Activated T-cell treated with anti-CD3 and anti-CD28 coated beads for 1 hour (primary cell): ENCODE measurements at places on chromosomes 1 and 21.
A peak's percentile ranks its signal among the peaks of the same experiment; 100 is the strongest.

DNA sequence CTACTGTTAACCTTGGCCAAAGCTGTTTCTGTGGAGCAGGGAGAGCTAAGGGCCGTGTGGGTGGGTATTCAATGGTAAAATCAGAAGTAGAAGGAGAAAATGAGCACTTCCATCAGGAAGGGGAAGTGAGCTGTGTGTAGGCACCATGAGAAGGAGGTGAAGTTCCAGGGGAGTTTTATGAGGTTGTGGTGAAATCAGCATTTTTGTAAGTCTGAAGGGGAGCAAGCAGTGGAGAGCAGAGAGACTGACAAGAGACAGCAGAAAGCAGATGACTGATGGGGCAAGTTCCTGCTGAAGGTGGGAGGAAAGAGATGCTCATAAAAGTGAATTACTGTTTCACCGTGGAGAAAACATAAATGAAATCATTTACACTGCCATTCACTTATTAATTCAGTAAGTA is 2.7 kb upstream of the GPR88 start:
- no peak for DNase-seq

GRCh38 chr1:59375321-59376220 is 78.7 kb downstream of the FGGY start:
- no peak for DNase-seq

- DNase-seq, result no peak
These were observed 82.7 kb downstream of the HLCS start for GRCh38 chr21:36883532-36884486.

GRCh38 chr1:2337501-2337900 is 53.9 kb downstream of the MORN1 start:
- no peak for DNase-seq

DNA sequence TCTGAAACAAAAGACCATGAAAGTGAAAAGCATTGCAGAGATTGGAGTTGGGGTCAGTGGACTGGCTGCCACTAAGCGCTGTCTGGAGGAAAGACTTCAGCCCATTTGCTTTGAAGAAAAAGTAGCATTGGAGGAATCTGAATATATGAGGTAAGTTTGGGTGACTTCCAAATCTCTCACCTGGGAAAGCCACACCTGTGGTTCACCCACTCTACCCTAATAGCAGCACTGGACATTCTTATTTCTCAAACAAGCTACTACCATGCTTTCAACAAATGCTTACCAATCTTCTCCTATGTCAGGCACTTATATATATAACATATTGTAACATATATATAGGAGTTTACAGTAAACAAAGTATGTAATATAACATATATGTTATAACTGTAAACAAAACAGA is 76.0 kb upstream of the POGK start:
- no peak for DNase-seq

GRCh38 chr1:243575070-243575469 is 275.0 kb downstream of the AKT3 start:
- DNase-seq, result no peak

GRCh38 chr21:39341249-39341923 is 7.5 kb downstream of the HMGN1 start:
- no peak for DNase-seq

- DNase-seq, result no peak
These were observed 52.7 kb downstream of the DHRS3 start for GRCh38 chr1:12565094-12565965.

DNA sequence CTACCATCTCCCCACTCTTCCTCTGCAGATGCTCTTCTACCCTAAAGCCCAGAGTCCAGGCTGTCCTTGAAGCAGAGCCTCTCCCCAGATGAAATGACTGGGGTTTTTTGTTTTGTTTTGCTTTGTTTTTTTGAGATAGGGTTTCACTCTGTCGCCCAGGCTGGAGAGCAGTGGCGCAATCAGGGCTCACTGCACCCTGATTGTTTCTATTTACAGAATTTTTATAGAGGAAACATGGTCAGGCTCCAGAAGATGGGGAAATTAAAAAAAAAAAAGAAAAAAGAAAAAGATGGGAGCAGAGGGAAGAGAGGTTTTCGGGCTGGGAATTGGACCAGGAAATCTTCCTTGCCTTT is 43.7 kb upstream of the ZNF281 start:
- DNase-seq, result no peak

- no peak for DNase-seq
These were observed 4.1 kb downstream of the SEMA4A start for GRCh38 chr1:156157506-156157905.

DNA sequence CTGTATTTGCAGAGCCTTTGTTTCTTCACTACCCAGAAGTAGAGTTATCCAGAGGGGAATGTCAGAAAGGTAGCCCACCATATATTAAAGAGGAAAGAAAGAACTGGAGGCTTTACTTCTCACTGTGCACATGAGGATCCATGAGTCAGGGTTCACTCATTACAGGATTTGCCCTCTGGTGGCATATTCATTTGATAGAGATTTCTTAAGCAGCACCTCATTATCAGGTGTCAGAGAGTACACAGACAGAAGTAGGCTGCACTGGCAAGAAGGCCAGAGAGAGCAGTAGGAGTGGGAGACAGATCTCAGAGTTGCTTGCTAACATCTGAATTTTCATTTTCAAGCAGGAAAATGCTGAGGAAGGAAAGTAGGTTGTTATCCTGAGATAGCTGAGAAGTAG is 123.8 kb downstream of the PIK3R3 start:
- no peak for DNase-seq

GRCh38 chr1:162217706-162218105 is 148.2 kb downstream of the NOS1AP start:
- no peak for DNase-seq

DNA sequence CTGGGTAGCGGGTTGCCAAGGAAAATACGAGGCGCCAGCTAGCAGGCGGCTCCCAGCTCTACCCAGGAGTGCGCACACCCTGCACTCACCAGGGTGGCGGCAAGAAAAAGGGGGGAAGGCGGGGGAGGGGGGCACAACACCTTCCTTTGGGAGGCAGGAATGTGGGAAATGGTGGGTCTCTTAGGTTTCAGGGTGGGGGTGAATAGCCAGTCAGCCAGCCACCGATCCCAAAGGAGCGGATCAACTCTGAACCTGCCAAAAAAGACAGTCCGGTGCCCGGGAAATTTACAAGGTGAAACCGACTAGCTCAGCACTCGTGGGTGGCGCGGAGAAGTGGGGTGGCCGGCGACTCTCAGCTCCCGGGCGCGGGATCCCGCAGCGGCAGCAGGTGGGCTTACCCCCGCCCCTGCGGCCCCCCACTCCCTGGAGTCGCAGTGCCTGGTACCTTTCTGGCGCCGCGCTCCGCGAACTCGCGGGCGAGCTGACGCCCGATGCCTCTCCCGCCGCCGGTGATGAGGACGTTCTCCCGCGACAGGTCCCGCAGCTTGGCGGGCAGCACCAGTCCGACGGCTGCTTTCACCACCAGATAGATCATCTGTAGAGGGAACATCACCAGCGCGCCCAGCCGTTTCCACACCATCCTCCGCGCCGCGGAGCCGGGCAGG is 1.2 kb downstream of the DHRS3 start:
- no peak for DNase-seq

GRCh38 chr1:192529031-192529755 is 46.4 kb upstream of the RGS1 start:
- no peak for DNase-seq

GRCh38 chr1:86239894-86240293 is 83.3 kb upstream of the COL24A1 start:
- no peak for DNase-seq

DNA sequence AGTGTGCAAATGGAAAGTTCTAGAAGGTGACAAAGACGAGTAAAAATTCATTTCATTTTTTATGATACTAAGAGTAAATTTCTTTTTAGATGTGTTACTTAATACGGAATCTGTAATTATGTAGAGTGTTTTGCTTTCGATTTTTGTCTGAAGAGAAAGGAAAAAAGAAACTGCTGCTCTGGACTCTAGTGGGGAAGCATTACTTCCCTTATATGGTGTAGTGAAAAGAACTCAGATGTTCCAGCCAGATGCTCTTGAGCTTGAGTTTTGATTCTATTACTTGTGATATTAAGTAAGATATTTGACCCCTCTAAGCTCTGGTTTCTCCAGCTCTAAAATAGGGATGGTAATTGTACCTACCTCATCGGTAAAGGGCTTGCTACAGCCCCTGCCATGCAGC is 12.2 kb upstream of the GPR161 start:
- DNase-seq, result no peak

DNA sequence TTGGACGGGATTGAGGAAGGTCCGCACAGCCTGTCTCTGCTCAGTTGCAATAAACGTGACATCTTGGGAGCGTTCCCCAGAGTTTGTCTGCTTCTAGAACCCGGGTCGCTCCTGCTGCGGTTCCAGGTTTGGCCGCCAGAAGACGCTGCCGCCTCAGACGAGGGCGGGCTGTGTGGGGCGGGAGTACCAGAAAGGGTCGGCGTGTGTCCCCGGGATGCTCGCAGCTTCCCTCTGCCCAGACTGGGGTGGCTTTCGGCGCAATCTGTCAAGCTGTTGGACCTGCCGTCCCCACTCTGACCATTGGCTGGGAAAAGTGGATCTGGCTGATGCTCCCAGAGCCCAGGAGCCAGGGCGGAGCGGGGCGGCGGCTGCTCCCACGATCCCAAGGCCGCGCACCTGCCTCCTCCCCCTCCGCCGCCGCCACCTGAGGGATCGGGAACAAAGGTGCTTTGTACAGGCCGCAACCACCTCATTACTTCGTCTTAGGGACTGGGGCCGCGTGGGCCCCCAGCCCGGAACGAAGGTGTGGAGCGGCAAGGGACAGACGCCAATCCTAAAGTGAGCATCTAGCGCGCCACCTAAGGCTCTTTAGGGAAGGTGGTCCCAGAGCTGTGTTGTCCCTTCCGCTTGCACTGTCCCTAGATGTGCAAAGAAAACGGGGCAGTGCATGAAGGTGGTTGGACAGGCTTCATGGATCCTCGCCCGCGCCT is 683 bp upstream of the EFNA4 start:
- peak; percentile 70 for DNase-seq
